ENCODE measurements at places on chromosomes 1 and 21.
A peak's percentile ranks its signal among the peaks of the same experiment; 100 is the strongest.

DNA sequence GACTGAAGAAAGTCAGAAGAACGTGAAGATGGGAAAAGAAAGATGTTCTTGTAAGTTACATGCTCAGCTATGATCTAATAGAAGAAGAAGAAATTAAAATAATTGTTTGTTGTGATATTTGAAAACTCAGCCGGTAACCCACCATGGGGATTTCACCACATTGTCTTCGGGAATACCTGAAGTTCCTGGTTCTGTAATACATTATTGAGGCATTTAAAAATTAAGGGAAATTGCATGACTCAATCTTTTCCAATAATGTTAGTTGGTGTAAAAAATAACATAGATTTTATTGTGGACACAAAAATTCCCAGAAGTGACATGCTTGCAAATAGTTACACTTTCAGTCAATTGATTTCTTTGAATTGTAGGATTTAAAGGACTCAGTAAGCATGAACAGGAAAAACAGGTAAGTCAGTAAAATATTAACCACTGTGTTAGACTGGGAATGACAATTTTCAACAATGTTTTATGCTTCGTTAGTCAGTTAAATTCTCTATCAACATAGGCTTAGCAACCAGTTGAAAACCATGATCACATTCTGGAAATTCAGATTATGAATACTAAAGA, 745.1 kb downstream of the LTN1 start:
- DNase-seq, result no peak

DNA sequence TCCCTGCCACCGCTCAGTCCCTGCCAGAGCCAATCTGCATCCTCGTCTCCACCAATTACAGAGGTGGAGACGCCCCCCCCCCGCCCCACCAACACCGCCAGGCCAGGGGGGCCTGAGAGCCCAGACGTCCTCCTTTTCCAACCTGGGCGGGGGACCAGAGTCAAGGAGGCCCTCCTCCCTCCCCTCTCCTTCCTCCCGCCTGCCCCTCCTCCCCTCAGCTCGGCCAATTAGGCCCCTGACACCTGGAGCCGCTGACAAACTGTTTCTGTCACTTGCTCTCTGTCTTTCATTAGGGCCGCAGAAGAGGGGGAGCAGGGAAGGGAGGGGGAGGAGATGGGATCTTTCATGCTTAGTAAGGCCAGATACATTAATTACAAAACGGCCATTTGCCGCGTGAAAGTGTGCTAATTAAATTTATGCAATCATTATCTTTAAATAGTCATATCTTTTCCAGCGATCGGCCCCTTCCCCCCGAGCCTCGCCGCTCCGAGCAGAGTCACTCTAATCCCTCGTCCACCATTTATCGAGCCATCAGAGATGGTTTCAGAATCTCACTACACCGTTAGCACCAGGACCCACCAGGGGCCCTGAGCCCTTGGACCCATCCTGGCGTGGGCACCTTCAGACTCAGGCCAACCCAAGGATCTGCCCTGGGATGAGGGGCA, 94.7 kb downstream of the PAX7 start:
- no peak for DNase-seq

- no peak for DNase-seq
Observed at GRCh38 chr1:180155182-180155682, 563 bp downstream of the QSOX1 start.

GRCh38 chr1:54951810-54952226, 28.6 kb upstream of the TMEM61 start:
- DNase-seq, result no peak

DNA sequence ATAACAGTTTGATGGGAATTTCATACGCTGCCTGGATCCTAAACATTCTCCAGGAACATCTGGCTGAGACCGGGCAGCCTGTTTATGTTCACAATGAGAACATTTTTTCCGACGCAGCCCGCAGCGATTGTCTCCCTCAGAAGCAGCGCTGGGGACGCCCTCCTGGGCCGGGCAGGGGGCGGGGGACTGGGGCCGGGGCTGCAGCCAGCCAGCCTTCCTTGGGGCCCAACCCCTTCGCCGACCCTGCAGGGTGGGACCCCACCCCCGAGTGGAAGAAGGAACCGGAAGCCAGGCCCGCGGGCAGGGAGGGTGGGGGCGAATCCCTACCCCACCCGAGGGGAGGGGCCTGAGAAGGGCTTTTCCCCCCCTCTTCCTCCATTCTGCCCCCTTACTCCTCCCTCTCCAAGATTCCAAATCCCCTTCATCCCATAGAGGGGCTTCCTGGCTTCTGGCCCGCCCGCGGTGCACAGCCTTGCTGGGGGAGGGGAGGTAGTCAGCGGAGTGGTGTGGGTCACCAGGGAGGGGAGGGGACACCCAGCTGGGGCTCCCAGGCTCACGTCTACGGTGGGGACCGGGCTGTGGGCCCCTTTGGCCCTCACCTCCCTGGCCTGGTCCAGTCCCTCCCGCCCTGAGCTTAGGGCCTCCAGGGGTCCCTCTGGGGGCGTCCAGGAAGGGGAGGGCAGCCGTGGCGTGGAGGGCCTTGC, 60.6 kb downstream of the WNT9A start:
- DNase-seq, result no peak

DNA sequence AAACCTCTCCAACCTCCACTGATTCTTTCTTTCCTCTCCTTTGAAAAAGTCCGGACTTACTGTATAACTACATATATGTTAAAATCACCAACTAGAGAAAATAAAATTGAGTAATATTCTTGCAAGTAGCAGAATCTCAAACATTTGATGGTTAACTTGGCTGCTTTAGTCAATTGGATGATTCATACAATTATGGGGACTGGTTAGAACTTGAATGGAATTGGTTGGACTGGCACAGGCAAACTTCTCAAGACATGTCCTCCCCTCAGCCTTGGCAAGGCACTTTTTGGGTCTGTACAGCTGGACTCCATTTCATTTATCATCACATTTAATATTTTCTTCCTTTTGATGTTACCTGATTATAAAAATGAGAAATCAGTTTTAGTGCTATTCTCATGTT, 6.5 kb downstream of the WLS start:
- DNase-seq, result no peak

- DNase-seq, result peak; percentile 5
Observed at GRCh38 chr1:86998727-86999126, 84.3 kb downstream of the HS2ST1 start.

GRCh38 chr21:34928637-34929036, 120.5 kb downstream of the RUNX1 start:
- no peak for DNase-seq

DNA sequence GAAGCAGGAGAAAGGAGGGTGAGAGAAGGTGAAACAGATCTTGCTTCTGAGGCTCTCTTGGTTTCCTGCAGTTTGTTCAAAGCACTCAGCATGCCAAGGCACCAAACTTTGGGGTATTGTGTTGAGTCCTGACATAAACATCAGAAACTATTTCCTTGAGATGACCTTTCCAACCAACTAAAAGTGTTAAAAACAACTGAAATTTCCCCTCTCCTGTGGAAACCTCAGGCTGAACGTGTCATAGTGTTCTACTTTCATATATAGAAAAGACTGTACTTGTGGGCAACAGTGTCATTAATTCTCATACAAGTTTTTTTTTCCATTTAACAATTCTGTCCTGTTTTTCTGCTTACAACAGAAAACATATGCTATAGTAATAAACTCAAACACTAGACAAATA, 6.3 kb upstream of the LYST start:
- DNase-seq, result peak; percentile 62

DNA sequence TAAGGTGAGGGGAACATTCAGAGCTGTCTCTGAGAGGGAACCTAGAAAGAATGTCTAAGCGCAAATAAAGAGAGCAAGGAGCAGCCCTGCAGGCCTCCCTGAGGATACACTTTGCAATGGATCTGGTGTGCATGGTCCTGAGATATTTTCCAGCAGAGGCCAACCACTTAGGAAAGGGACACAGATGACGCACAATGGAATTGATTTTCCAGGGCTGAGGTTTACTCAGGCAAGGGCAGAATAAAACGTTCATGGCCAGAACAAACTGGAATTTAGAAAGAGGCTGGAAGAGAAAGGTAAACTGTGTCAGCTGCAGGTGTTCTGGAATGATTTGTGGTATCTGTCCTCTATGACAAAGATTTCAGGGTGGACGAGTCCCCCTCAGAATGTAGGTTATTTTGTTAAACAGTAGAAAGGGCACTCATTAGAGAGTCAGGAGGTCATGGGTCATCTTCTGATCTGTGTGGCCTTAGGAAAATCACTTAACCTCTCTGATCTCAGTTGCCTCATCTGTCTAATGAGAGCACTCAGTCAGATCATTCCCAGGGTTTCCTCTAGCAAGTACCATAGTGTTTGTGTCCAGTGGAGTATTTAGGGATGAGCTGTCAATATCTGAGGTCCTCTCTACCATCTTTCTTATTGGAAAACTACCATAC, 61.8 kb upstream of the PGBD5 start:
- DNase-seq, result no peak

DNA sequence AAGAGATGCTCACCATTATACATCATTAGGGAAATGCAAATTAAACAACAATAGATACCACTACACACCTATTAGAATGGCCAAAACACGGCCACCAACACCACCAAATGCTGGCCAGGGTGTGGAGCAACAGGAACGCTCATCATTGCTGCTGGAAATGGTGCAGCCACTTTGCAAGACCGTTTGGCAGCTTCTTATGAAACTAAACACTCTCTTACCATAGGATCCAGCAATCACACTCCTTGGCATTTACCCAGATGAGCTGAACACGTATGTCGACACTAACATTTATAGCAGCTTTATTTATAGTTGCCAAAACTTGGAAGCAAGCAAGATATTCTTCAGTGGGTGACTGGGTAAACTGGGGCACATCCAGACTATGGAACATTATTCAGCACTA, 28.9 kb upstream of the ADARB1 start:
- no peak for DNase-seq

- DNase-seq, result peak; percentile 21
Observed at GRCh38 chr1:229199261-229200243, 71.4 kb upstream of the RAB4A start.

DNA sequence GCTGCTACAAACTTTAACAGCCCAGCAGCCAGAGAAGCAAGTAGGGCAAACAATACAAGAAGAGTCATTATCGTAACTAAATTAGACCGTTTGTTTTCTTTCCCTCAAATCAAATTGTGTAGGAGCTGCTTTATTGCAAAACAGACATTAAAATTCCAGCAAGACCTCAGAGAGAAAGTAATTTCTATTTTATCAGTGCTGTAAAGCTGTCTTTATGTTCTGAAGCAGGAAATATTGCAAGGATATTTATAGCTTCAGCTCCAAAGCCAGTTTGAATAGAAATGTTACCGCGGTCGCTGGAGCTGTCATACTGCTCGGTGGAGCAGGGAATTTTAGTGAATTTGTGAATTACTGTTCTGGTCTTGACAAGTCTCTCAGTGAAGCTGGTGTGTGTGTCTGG, 503.8 kb upstream of the PLXNA2 start:
- no peak for DNase-seq
